ENCODE measurements at places on chromosomes 6 and 20.

DNA sequence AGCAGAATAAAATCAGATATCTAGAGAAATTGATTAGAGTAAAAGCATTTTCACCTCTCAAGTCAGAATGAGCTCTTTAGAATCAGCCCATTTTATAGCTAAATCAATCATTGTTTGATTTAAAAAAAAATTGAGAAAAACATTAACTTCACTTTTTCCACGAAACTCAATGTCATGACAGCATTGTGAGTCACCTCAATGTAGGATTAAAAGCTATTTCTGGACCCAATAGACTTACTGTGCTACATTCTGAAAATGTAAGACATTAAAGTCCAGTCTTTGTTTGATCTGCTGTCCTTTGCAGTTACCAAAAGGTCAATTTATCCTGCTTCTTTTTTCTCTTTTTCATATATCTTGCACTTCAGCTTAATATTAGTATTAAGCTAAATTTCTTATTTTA, 519.4 kb upstream of the ZNF337 start:
- DNase-seq = no peak

GRCh38 chr6:34491091-34491430, 25.2 kb downstream of the PACSIN1 start:
- DNase-seq = no peak

GRCh38 chr6:100484474-100484873, 19.8 kb upstream of the SIM1 start:
- DNase-seq = no peak

- DNase-seq = no peak
Observed at GRCh38 chr20:23683281-23683680, 5.6 kb downstream of the CST4 start.

GRCh38 chr20:43092386-43093088, 97.2 kb downstream of the PTPRT start:
- no peak for DNase-seq

DNA sequence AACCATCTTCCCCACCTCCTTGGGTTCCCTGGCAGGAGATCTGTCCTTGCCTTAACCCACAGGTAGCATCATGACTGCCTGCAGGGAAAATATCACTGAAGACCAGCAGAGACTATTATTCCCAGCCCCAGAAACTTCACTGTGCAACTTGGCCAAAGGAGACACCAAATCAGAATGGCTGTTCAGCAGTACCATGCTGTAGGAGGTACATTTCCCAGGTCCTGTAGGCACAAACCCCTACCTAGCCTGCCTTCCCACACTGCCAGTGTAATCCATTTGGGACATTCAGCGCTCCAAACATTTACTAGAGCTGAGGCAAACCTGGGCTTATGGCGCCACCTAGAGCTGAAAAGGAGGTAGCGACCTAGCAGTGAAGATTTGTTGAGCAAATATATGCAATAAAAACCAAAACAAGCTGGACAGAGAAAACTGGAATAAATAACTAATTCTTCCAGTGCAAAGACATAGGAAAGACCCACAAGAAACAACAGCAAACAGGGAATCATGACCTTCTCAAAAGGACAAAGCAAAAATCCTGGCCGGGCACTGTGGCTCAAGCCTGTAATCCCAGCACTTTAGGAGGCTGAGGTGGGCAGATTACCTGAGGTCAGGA, 60.3 kb downstream of the VTA1 start:
- DNase-seq = peak; percentile 27

DNA sequence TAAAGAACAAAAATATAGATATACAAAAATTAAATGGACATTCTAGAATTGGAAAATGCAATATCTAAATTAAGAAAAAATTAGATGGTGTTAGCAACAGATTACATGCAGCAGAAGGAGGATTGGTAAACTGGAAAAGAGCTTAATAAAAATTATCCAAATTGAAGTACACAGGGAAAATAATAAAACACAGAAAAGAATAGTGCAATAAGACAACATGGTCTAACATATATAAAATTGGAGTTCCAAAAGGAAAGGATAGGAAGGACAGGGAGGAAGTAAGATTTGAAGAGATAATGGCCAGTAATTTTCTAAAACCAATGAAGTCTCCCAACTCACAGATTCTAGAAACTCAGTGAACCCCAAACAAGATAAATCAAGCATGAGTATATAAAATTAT, 194.5 kb downstream of the TBX18 start:
- no peak for DNase-seq

Measured in CD4-positive, alpha-beta T cell treated with Interleukin-6 at 100 ng/mL for 8 hours (primary cell).